Anterior cingulate cortex (tissue), 58 donors: ENCODE measurements at places on chromosomes 12 and 14.

GRCh38 chr12:39930101-39930500, 175.8 kb downstream of the SLC2A13 start:
- DNase-seq: no peak

GRCh38 chr12:81759190-81760051, at the start of gene PPFIA2:
Gene PPFIA2, minus strand, starts transcription at chr12:81759350.
- peak; percentile 63 for DNase-seq

DNA sequence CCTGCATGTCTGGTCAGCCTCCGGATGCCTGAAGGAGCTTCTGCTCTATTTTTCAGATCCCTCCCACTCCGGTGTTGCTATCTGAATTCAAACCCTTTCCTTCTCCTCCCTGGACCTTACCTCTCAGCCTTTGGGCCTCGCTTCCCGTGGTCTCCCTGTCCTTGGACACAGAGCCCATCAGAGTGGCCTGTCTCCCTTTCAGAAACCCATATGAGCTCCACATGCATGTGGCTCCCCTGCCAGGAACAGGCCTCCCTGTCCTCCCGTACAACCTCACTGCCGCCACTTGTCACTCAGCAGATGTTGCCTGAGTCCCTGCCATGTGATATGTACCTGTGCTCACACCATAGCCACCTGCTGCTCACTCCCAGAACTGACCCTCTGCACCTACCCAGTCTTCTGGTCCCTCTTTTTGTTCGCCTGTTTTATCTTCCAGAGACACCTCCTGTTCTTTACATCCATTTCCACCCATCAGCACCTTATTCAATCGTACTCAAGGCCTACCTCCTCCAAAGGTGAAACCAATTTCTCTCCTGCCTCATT, 182.5 kb downstream of the ZFP36L1 start:
- no peak for DNase-seq

- DNase-seq: no peak
Observed at GRCh38 chr12:5083955-5084849, 40.5 kb downstream of the KCNA5 start.

DNA sequence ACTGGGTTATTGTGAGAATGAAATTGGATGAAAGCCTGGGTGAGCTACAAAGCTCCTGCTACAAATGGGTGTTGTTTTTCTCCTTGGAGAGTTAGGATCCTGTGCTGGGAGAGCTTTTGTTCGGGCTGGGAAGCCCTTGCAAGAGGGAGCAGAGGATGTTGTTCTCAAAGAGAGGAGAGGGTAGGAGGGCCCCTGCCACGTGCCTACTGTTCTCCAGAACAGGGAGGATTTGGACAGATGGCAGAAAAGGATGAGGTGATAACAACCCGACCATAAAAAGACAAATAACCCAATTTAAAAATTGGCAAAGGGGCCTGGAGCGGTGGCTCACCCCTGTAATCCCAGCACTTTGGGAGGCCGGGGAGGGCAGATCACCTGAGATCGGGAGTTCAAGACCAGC, 68.8 kb downstream of the GALNT16 start:
- no peak for DNase-seq

- DNase-seq: no peak
Observed at GRCh38 chr12:6724409-6724797, 557 bp downstream of the COPS7A start.

GRCh38 chr14:37623426-37623951, 28.1 kb downstream of the TTC6 start:
- no peak for DNase-seq

DNA sequence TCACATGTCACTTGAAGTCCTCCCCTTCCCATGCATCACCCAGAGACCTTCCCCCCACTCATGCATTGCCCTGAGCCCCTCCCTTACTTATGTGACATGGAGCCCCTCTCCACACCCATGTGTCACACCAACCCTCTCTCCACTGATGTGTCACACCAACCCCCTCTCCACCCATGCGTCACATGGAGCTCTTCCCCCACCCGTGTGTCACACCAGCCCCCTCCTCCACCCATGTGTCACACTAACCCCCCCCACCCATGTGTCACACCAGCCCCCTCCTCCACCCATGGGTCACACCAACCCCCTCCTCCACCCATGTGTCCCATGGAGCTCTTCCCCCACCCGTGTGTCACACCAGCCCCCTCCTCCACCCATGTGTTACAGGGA, 30.4 kb downstream of the RTL1 start:
- DNase-seq: no peak

GRCh38 chr14:93847473-93847872, 59.2 kb upstream of the PRIMA1 start:
- DNase-seq: no peak

- DNase-seq: no peak
Observed at GRCh38 chr14:34857689-34858449, 17.3 kb downstream of the BAZ1A start.

DNA sequence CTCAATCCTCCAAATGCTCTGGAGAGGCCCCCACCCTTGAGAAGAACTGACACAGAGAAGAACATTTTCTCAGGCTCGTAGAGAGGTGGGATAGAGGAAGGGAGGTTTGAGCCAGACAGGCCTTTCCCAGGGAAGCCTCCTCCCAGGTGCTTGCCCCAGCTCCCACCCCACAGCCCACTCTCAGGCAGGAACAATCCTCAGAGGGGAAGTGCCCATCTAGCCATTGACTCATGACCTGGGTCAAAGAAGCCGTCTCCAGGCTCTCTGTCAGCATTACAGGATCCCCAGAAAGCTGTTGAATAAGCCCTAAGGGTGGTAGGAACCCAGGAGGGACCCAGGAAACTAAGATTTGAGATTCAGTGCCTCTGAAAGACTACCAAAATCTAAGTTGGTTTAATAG, 3.8 kb downstream of the AQP6 start:
- no peak for DNase-seq

GRCh38 chr12:49974231-49974675, 1.5 kb downstream of the AQP6 start:
- peak; percentile 31 for DNase-seq

- no peak for DNase-seq
Observed at GRCh38 chr12:47417121-47417520, 288.7 kb downstream of the RPAP3 start.

DNA sequence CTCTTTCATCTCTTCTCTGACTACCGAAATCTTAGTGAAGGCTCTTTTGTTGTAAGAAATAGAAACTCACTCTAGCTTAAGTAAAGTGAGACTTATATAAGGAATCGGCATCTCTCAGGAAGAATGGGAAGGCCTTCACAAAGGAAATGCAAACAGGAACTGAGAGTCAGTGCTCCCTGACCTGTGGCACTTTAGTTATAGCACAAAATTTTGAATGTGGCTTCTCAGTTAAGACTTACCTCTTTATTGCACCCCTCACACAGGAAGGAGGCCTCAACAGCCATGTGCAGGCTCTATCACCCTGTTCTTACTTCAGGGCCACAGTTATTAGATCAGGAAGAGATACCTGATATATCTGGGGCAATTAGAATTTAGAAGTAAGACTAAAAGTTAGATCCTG, 224.7 kb upstream of the EGLN3 start:
- no peak for DNase-seq

DNA sequence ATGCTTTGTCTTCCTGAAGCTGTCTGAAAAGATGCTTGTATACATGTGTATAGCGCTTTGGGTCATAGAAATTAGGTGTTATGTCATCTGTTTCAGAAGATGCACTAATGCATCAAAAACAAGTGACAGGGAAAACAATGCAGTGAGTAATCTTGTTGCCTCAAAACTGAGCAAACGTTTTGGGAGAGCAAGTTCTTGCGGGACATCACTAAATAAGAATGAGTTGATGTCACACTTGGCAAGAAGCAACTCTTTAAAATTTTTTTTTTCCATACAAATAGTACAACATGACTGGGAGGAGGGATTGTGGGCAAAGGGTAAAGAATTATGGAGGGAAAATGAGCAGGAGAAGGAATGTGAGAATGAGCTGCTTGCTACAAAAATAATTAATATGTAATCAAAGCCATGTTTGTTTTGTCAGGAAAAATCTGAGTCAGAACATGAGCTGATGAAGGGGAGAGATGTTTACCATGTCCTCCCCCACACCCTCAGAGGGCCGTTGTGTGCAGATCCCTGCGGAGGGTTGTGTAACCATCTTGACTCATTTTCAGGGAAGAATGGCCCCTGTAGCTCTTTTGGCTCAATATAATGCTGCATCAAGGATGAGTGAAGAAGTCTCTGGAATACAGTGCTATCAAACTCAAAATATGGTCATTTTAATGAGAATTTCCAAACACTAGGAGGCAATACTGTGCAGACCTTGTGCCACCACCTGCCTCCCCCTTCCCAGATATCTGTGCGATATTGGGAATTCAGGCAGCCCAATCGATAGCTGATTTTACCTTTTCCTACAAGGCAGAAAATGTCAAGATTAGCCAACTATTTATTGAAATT, 41.4 kb downstream of the BORCS5 start:
- DNase-seq: no peak

- no peak for DNase-seq
Observed at GRCh38 chr12:118355843-118356242, 16.9 kb downstream of the TAOK3 start.

DNA sequence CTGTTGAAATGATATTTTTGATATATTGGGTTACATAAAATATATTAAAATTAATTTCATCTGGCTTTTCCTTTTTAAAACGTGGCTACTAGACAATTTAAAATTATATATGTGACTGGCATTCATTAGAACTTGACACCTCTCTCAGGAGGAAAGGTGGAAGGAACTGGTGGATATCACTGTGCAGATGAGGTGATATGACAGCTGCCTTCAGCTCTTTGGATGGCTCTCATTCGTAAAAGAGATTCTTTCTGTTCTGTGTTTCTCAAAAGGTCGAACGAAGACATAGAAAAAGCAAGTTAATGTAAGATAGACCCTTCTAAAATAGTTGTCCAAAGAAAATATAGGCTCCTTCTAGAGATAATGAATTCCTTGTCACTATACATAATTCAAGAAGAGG, 36.6 kb downstream of the CRADD start:
- no peak for DNase-seq

DNA sequence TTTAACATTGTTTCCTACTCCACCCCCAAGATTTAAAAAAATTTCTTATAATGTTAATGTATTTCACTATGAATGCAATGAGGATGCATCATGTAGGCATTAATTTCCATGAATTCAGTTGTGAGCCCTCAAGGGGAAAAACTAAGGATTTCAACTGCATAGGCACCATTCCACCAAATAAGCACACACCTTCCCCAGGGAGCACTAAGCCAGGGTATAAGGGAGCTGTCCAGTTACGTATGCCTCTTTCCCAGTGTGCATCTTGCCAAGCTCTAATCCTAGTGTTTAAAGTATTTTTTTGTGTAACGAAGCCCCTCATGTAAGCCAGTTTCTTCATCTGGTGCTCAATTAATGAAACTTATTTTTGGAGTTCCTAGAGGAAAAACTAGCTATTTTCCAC, 6.6 kb downstream of the FERMT2 start:
- DNase-seq: no peak

DNA sequence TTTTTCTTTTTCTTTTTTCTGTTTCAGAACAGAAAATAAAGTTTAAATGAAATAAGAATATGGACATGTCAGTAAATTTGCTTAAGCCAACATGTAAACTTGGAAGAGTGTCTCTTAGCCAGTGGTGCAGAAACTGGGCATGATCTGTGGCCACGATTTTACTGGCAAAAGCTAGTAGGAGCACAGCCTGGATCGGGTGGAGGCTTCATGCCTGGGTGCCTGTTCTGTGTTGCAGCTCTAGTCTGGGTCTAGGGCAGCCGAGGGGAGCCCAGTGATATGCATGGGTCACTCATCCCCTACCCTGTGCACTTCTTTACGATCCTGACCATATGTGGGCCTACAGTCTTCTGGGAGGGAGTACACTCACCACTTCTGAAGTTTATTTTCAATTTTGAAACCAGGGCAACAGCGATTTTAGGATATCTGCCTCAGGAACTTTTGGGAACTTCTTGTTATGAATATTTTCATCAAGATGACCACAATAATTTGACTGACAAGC, 45.6 kb upstream of the SMCO2 start:
- no peak for DNase-seq

DNA sequence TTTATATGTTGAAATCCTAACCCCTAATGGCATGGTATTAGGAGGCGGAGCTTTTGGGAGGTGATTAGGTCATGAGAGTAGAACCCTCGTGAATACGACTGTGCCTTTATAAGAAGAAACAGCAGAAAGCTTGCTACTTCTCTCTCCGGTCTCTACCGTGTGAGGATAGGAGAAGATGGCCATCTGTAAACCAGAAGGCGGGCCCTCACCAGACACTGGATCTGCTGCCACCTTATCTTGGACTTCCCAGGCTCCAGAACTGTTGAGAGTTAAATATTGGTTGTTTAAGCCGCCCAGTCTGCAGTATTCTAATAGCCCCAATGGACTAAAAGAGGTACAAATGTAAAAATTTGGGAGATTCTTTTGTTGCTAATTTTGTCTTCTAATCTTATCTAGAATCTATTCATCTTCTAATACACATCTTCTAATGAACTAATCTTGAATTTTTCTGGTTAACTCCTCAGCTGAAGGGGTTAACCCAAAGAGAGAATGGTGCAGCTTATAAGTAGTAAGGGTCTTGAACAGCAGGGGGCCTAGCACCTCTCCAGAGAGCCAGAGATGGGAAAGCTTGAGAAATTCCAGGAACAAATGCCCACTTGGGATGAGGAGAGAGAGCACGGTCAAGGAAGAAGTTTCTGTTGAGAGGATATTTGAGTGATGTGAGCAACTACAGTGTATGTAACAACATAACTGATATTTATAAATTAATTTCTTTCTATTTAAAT, 264.0 kb upstream of the GRIP1 start:
- DNase-seq: no peak

- DNase-seq: no peak
Observed at GRCh38 chr12:40225337-40225983, 663 bp downstream of the LRRK2 start.
